ENCODE measurements at places on chromosomes 6 and 20.

GRCh38 chr6:164905311-164905710 is 404.1 kb downstream of the C6orf118 start:
- no peak for DNase-seq

DNA sequence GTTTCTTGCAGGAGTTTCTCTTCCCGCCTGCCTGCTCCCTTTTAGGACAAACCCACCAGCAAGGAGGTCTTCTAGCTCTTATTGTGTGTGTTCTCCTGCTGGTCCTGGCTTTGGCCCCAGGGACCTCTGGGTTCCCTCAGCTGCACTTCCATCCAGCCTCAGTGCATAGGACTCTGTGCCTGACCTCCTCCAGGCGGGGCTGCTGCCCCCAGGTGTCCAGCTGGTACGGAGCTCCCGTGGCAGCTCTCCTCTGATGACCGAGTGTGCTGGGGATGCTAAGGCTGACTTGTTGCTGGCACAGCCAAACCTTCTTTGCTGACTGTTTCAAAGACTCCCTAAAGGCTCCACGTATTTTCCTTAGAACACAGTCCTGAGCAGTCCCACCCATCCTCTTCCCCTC is 167.6 kb upstream of the PROKR2 start:
- DNase-seq, result no peak

DNA sequence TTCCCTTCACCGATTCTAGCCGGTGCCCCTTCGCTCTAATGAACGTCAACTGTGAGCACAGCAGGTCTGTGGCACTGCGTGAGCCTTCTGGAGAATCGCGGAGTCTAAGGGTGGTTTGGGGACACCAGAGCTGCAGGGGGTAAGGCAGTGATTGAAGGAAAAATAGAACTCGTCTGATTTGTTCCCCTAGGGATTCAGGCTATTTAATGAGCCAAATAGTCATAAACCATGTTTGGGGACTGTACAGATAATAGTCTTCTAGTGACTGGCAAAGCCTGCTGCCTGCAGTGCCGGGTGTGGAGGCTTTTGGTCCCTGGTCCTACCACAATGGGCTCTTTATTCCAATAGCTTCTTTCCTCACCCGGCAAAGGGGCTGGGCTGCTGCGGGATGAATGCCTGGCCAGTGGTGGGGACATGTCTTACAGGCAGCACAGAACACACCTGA is 11.1 kb upstream of the NTSR1 start:
- no peak for DNase-seq

- DNase-seq, result no peak
Observed at GRCh38 chr6:101146389-101146788, 247.1 kb upstream of the GRIK2 start.

DNA sequence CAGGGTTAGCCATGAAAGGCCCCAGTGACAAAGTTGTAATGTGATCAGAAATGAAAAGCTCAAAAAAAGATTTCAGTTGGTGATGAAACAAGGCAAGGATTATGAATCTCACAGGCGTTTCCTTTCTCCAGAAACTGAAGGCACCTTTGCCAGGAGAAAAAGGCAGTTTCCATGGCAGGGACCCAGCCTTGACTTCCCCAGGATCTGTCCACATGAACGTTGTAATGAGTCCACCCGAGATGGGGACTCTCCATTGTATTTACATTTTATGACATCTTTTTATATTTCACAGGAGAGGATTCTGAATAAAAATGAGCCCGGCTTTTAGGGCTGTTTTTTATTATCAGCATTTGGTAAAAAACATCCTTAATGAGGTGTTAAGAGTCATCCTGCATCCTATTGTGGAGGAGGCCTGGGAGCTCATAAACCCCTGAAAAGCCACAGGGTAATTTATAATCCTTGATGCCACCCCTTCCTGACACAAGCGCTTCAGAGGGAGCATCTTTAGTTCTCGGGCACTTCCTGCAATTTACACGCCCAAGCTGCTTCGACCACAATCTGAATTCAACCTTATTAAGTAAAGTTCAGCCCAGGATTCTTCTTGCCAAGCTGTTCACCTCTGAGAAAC is 74.1 kb upstream of the SALL4 start:
- DNase-seq, result no peak

DNA sequence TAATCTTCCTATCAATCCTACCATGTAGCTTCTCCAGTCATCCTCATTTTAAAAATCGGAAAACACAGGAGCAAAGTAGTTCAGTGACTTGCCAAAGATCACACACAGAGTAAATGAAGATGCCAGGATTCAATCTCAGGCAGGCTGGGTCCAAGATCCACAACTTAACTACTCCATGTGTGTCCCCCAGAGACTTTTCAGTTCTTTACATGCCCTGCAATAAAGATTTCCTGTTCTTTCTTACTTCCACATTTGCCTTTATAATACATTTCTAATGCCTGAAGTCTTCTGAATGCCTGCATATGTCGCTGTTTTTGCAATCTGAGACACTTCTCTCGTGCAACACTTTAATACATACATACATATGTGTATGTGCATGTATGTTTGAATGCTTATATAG is 121.7 kb upstream of the MARCKS start:
- no peak for DNase-seq

DNA sequence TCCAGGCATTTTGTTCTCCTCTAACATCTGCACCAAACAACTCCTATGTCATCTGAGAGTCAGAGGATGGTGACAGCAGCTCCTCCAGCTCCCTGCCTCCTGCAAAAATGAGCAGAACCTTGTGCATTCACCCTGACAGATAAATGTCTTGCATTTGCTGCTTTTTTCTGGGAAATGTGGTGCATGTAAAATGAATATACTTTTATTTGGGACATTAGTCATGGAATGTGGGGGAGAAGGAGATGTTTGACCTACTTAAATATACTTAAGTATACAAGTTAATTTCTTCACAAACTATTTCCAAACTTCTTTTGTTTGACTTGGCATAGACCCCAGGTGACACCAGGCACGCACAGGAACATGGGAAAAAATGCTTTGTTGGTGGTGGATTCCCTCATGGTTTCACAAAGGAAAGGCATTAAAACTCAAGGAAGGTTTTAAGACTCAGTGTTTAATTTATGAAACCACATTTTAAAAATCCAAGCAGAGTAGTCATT is 181.8 kb upstream of the MCHR2 start:
- DNase-seq, result peak; percentile 95

DNA sequence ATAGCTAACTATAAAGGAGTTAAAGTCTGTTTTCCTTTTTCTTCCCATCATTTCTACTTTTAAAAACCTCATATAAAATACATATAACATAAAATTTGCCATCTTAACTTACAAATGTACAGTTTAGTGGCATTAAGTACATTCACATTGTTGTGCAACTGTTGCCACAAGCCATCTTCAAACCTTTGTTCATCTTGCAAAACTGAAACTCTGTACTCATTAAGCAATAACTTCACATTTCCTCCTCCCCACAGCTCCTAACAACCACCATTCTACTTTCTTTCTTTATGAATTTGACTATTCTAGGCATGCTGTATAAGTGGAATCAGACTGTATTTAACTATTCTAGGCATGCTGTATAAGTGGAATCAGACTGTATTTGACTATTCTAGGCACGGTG is 4.5 kb downstream of the CCDC170 start:
- DNase-seq, result no peak

GRCh38 chr6:144547409-144547808 is 262.3 kb downstream of the UTRN start:
- DNase-seq, result no peak

GRCh38 chr6:22765015-22765414 is 195.6 kb downstream of the HDGFL1 start:
- no peak for DNase-seq

- DNase-seq, result no peak
Observed at GRCh38 chr20:47984437-47984836, 199.2 kb upstream of the SULF2 start.

DNA sequence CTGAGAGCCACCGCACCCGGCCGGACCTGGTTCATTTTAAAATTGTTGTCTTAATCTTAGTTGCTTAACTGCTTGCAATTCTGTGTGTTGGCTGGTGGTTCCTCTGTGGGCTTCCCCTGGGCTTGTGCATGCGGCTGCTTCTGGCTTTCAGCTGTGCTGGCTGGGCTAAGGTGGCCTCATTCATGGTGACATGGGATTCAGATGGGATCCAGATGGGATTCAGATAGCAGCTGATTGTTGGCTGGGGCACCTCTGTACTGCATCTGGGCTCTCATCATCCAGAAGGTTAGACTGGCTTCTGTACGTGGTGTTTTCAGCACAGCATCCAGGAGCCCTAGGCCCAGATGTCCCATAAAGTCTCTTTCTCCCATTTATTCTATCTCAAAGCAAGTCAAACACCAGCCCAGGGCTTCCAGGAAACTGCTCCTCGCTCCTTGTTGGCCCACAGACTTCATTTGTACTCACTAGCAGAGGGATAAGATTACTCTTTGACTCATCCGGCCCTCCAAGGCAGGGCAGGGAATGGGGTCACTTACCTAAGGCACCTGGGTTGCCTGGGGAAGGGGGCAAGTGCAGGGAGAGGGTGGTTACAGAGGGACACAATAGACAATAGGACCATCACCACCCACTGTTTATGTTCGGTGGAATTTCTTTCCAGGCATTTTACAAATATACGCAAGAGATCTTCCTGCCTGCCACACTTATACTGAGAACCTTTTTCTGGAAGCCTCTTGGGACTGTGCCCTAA is 10.2 kb upstream of the PEDS1 start:
- peak; percentile 41 for DNase-seq

DNA sequence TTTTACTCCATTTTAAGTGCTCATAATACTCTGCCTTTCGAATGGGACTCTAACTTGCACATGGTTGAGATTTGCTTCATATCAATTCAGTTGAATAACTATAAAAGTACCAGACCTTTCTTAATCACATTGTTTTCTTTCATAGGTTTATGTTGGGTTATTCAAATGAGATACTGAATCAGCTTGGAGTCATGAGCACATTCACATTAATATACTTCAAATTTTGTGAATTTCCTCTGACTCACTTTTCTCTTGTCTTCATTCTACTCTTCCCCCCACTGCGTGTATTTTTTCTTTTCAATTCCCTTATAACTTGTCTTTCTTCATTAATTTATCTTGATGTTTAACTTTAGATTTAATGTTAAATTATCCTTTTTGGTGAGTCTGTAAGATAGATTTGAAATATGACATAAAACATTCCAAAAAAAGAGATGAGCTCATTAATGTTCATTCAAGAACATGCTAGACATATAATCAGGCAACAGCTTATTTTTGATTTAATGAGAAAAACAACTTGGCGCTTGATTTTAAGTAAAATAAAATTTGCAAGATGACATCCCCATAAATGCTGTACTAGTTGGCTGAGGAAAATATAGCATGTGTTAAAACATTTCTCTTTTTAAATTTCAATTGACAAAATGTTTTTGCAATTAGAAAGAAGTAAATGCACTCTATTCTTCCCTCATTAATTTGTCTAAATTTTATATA is 736.0 kb downstream of the CD109 start:
- no peak for DNase-seq

GRCh38 chr6:21508753-21509152 is 84.8 kb upstream of the SOX4 start:
- no peak for DNase-seq

GRCh38 chr6:150702675-150703074 is 103.0 kb downstream of the PLEKHG1 start:
- DNase-seq, result no peak

- DNase-seq, result no peak
Observed at GRCh38 chr20:23663180-23663579, 25.4 kb upstream of the CST3 start.
